Fibroblast of pulmonary artery (primary cell): ENCODE measurements at places on chromosomes 11 and 22.

DNA sequence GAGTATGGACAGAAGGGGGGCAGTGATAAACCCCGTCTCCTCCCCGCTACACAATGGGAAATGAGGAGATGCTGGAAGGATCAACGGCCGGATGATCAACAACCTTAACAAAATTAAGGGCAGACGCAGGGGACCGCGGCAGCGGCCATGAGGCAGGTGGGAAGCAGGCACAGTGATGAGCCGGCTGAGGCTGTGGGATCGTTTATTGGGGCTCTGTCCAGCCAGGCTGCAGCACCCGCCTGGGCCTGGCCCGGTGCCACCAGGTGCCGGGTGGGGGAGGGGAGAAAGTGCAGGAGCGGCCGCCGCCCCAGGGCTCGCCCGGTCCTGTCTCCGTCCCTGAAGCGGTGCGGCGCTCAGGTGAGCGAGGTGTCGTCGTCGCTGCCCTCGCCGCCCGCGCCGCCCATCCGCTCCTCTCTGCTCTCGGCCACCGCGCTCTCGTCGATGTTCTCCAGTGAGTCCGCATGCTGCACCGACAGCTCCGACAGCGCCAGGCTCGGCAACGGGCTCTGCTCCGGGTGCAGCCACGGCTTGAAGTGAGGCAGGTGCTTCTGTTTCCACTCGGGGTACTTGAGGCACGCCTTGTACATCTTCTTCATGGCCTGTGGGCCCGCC, 2.4 kb upstream of the ARAP1 start:
- no peak for DNase-seq

GRCh38 chr11:6419009-6419631, at the start of gene APBB1:
TSS of gene APBB1 (minus strand) at chr11:6419094. CDS start at chr11:6411347, 7,747 bp downstream.
- DNase-seq: peak; percentile 50

DNA sequence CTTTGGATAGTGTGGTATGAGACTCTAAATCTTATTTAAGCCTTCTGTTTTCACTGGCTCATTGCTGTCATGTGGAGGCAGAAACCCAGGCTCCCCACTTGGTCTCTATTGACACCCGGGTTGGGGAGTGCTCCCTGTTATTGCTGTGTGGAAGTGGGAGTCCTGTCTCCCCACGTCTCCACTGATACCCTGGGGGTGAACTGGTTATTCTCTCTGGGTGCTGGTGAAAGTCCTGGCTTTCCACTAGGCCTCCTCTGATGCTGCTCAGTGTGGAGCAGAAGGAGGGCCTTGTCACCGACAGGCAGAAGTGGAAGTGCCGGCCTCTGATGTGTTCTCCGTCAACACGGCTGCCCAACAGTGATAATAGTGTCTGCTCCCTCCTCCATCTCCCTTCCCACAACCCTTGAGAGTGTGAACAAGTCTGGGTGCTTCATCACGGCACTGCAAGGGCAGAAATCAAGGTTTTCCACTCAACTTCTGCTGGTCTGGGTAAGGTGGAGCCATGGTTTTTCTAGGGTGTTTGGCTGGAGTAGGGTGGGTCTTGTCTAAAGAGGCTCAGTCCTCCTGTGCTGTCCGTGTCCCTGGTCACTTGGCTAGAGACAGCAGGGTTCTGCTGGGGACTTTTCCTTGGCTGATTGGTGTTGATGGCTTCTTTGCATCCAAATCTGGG, 240.7 kb upstream of the B3GAT1 start:
- no peak for DNase-seq

- no peak for DNase-seq
These were observed 21.5 kb downstream of the MYH9 start for GRCh38 chr22:36366291-36366708.

GRCh38 chr11:130161441-130162145, 2.0 kb downstream of the ST14 start:
- DNase-seq: no peak

GRCh38 chr11:6911948-6912347, 8.9 kb upstream of the OR2D3 start:
- peak; percentile 80 for DNase-seq

GRCh38 chr11:7714786-7715185, 8.5 kb upstream of the OVCH2 start:
- DNase-seq: no peak

DNA sequence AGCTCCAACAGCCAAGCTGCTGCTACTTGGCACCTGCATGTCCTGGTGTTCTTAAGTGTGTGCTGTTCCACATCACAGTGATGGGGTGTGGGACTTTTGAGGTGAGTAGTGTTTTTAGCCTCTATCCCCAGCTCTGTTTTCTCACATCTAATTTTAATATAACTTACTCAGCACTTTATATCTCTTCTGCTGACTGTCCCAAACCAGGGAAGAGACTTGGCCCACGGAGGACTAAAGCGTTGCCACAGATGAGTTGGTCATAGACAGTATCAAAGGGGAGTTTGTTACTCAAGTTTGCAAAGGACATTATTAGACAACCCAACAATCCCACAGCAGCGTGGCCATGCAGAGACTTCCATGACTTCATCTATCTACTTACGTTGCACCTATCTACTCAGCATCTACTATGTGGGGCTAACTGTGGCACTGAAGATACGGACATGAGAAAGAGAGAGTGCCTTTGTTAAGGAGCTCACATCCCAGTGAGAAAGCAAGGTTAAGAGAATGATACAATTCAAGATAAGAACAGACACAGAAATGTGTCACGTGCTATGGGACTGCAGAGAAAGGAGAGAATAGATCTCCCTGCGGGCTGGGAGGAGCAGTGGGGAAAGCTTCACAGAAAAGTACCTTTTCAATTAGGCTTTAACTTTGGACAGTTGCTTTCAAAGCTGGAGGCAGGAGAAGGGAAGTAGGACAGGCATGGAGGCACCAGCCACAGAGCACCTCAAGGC, 82.4 kb downstream of the ME3 start:
- DNase-seq: no peak

- peak; percentile 97 for DNase-seq
These were observed 59.0 kb downstream of the PPP2R1B start for GRCh38 chr11:111707039-111707690.

GRCh38 chr11:128860571-128861361, 6.3 kb downstream of the KCNJ1 start:
- no peak for DNase-seq

- no peak for DNase-seq
These were observed 3.0 kb downstream of the CXCR5 start for GRCh38 chr11:118886681-118887111.

GRCh38 chr11:16392616-16393015, 36.3 kb upstream of the SOX6 start:
- no peak for DNase-seq

DNA sequence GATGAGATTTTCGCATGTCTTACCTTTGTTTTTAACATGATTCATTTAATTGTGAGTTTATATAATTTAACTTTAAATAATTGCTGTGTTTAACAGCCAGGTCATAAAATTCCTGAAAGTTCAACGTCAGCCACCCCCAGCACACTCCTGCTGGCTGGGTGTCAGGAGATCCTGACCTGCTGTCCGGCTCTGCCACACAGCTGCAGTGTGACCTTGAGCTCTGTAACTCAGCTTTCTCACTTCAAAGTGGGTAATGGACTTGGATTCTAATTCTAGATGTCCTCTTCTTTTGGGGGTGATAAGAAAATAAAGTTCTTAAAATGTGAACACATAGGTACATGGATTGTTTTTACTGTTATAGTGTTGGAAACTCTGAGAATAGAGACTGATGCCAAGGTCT, 10.9 kb downstream of the VPS26B start:
- DNase-seq: no peak

GRCh38 chr11:122348659-122349409, 232.8 kb upstream of the BLID start:
- no peak for DNase-seq

DNA sequence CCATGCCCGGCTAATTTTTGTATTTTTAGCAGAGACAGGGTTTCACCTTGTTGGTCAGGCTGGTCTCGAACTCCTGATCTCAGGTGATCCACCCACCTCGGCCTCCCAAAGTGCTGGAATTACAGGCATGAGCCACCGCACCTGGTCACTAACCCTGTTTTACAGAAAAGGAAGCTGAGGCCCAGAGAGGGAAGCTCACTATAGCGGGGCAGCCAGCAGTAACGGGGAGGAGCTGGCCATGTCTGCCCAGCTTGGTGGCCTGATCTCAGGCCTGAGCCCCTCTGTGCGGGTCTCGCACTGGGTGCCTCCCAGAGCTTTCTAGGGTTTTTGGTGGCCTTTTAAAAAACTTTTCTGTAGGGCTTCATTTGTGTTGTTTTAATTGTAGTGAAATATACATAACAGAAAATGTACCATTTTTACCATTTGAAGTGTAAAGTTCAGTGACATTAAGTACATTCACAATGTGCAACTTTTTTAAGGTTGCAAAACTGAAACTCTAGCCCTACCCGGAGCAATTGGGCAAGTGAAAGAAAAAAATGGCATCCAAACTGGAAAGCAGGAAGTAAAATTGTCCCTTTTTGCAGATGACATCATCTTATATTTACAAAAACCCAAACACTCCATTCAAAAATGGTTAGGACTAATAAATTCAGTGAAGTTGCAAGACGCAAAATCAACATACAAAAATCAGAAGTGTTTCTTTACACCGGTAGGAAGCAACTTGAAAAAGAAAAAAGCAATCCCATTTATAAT, 14.5 kb upstream of the CYTH4 start:
- DNase-seq: no peak

DNA sequence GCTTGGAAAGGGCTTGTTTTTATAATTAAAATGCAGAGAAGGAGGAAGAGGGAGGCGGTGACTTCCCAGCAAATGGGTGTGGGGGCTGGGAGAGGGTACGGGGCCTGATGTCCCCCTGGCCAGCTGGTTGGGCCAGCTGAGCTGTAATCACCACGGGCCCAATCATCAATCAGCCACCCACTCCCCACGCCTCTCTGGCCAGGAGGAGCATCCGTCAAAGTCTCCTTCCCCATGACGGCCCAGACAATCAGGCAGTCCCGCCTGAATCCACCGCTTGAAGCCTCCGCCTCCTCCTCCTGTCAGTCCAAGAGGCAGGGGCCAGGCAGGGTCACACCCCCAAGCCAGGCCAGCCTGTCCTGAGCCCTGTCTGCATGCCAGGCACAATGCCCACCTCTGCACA, 13.3 kb upstream of the CABP7 start:
- DNase-seq: no peak

DNA sequence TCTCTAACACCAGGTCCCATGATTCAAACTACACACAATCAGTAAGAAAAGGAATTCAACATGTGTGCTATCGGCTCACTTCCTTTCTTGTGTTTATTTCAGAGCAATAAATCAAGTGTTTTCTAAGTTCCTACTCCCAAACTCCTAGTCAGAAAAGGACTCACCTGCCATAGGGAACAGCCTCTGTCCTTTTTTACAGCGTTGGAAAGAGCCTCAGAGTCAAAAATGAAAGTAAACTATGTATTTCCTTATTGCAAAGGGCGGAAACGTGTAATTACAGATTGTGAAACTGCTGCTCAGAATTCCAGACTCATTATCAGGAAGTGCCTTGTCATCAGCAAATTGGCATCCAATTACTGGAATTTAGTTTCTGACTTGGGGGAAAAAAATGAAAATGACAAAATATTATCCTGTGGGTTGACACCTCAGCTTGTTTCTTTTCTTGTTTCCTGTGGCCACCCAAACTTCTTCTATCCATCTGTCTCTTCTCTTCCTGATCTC, at the start of gene CASP4:
Gene CASP4, minus strand, starts transcription at position 220 of the 501 bp plus-strand sequence. Its CDS starts 49 bp downstream, at position 171.
- peak; percentile 89 for DNase-seq

DNA sequence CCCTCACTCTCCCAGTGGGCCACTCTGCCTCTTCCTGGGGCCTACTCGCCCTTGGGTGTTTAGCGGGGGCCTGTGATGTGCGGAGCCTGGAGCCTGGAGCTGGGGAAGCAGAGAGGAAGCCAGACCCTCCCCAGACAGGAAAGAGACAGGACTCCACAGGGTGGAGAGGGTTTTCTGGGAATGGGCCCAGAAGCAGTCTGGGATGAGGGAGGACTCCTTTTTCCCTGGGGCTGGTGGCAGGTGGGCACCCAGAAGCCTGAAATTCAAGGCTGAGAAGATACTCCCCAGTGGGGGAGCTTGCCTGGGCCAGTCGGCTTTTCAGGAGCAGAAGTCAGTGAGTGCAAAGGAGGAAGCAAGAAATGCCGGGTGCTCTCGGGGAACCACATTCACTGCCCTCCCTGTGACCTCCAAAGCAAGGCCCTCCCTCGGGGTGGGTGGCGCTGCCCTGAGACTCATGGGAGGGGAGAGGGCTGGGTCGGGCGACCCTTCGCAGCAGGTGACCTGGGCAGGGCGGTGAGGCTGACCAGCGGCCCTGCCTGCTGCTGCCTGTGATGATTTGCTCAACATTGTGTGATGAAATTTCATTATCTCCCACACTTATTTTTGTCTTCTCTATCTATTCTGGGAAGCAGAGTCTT, 1377.4 kb downstream of the BRD1 start:
- DNase-seq: no peak

DNA sequence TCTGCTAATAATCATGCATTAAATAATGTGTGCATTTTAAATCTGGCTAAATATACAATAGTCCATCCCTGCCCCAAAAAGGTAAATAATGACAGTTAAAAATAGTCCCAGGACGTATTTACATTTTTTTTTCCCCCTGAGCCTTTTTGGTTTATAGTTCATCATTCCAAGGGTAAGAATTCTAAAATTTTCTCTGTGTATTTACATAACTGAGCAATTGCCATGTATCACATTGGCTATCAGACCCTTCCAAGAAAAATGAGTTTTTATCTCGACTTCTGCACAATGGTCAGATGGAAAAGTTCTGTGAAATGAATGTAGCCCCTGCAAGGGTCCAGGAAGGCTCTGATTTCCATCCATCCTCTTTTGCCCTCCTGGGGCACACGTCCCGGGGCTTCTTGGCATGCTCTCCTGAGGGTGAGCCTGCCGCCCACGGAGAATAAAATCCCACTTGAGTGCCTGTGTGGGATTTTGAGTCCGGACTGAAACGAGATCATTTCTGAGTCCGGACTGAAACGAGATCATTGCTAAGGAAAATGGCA, 94.1 kb upstream of the ANO1 start:
- DNase-seq: no peak

DNA sequence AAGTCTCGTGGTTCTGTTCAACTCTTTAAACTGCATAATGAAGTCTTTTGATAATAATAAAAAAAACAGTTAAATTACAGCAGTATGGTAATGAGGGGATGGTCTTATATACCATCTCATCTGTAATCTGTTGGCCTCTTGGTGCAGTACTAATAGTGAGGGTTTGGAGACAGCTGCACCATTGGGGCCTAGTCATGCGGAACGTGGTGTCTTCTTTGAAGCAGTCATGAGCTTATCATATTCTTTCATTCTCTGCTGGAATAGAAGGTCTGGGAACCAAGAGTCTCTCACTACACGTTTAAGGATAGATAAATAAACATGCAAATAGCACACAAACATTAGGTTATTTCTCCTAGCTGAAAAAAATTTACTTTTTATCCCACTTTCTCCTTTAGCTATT, 40.9 kb upstream of the OR9Q1 start:
- DNase-seq: no peak

DNA sequence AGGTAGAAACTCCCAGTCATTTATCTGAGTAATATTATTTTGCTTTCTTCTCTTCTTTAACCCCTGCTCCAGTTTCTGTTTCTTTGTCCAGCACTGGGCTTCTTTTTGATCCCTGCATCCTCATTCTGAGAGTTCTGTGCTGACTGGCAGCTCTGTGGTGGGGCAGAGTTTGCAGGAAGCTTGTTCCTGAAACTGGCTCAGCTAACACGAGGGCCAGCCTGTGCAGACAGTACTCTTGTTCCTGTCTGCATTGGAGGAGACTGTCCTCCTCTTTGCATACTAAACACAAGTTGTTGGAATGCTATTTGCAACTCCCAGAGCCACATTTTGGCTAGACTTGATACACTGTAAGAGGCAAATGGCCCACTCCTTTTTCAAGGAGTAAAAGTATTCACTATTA, 93.1 kb upstream of the HORMAD2 start:
- no peak for DNase-seq

- DNase-seq: no peak
These were observed 135.7 kb downstream of the NECTIN1 start for GRCh38 chr11:119593346-119593745.
